CD4-positive, alpha-beta T cell treated with Interferon alpha-2 for 1 hour (primary cell): ENCODE measurements at places on chromosomes 7 and 10.

GRCh38 chr10:132940791-132941465, 1.4 kb downstream of the CFAP46 start:
- DNase-seq, result no peak

DNA sequence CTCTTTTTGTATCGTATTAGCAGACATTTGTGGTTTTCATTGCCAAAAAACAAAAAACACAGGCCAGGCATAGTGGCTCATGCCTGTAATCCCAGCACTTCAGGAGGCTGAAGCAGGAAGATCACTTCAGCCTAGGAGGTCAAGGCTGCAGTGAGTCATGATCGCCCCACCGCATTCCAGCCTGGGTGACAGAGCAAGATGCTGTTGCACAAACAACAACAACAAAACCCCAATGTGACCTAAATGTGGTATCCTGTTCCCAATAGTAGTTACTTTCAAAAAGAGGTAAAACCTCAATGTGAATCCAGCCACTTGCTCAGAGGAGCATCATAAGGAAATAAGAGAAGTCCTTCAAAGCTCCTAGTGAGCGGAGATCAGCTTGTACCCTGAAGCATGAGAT, 45.8 kb upstream of the SKAP2 start:
- peak; percentile 1 for DNase-seq

GRCh38 chr10:48330269-48330668, 23.8 kb downstream of the MAPK8 start:
- DNase-seq, result no peak

GRCh38 chr10:50431133-50431532, 179.8 kb upstream of the ASAH2 start:
- no peak for DNase-seq

- DNase-seq, result no peak
Observed at GRCh38 chr7:99461221-99461620, 4.7 kb downstream of the ATP5MF start.

DNA sequence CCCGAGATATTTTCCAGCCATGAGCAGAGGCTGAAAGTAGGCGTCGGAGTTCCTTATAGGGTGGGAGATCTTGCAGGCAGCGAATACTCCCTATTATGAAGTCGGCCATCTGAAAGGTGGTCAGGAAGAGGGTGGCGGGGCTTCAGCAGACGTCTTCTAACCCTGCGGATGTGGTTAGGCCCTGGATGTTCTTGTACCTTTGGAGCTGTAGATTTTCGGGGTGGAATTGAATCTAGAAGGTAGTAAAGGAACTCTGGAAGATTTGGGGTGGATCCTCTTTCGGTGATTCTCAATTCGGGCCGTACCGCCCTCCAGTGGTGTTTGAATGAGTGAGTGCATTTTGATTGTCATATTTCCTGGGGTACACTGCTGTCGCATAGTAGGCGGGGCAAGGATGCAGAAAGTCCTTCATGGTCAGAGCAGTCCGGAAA, 635 bp downstream of the NUP205 start:
- peak; percentile 66 for DNase-seq

DNA sequence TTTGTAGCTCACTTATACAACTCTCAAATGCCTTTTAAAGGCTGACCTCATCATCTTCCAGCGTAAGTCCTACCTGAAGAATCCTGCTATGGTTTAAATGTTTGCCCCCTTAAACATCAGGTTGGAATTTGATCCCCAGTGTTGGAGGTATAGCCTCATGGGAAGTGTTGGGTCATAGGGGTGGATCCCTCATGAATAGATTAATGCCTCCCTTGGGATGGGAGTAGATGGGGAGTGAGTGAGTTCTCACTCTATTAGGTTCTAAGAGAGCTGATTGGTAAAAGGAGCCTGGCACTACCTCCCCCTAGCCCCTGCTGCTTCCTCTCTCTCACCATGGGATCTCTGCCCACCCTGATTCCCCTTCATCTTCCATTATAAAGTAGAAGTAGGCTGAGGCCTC, 285.6 kb downstream of the FZD1 start:
- DNase-seq, result no peak

DNA sequence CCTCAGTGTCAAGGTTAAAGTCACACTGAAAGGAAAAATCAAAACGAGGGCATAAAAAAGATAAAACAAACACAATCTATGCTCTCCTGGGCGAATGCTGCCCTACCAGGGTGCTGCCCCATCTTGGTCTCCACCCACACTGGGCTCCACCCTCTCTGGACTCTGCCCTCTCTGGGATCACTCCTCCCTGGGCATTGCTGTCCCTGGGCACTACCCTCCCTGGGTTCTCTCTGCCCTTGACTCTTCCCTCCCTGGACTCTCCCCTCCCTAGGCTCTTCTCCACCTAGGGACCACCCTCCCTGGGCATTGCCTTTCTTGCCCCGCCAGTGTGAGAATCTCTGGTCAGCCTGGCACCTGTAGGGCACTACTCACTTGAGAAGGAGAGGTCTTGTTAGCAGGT, 8.6 kb downstream of the GDF2 start:
- no peak for DNase-seq
